ENCODE measurements at places on chromosomes 5 and 9.

GRCh38 chr5:73895471-73895870 is 269.5 kb downstream of the ARHGEF28 start:
- no peak for DNase-seq

DNA sequence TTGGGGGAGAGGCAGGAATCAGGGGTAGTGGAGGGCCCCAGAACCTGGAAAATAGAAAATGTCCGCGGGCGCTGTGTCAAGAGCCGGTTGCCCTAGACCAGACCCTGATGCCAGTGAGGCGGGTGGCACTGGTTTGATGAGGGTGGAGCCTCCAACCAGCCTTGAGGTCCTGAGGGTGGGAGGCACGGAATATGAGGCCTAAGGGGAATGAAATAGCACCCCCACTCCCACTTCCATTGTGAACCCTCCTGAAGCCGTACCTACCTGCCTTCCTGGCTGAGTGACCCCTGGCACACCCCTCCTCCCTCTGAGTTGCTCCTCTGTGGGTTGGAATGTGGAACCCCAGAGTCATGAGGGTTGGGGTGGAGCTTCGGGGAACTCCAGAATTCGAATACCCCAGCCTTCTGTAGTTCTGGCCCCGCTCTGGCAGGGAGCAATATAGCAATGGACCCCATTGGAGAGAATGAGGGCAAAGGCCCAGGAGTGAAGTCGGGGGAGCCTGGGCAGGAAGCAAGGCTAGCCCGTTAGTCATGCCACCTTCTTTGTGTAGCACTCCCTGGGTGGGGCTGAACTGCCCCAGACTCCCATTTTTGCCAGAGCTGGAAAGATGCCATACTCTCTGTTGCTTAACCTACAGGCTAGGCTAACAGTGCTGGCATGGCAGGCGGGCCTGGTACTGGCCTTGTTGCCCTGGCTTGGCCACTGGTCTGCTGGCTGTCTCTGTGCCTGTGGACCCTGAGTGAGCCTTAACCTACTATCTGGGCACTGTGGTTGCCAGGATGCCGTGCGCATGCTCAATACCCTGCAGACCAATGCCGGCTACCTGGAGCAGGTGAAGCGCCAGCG is 1.0 kb downstream of the FPGS start:
- DNase-seq, result peak; percentile 33

GRCh38 chr5:178340187-178340586 is 107.6 kb upstream of the PHYKPL start:
- no peak for DNase-seq

- DNase-seq, result no peak
Observed at GRCh38 chr5:169148138-169148740, 152.7 kb downstream of the SLIT3 start.

- DNase-seq, result no peak
Observed at GRCh38 chr9:124487260-124488182, 19.7 kb downstream of the NR5A1 start.

DNA sequence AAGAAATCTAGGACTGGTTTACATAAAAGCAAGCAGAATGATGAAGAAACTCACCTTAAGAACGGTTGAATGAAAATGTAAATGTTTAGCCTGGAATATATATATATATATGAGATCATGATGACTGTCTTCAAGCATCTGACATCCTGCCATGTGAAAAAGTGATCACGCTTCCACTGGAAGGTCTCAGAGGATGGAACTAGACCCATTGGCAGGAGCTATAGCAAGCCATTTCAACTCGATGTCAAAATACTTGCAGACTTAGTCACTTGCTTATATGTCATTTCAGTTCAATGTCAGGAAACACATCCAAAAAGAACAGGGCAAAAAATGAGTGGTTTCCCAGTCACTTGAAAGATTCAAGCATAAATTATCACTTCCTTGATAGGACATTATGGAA is 22.2 kb upstream of the TMEM161B start:
- DNase-seq, result no peak

GRCh38 chr9:122819791-122820489 is 8.4 kb downstream of the PDCL start:
- DNase-seq, result no peak

DNA sequence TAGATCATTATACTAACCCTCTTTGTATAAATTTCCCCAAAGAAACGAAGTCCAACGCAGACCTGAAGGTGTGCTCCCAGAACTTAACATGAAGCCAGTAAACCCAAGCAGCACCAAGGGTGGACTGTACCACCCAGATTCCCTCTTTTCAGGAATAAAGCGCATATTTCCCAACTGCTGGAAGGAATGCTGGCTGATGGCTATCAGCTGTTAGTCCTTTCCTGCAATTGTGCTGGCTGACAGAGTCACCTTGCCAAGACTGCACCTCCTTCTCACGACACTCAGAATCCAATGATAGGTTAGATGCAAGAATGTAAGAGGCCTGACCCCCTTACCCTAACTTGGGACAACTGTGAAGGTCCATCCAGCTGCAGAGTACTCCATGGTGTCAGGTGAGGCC is 93.9 kb downstream of the MAPKAP1 start:
- DNase-seq, result no peak

GRCh38 chr5:173592050-173592669 is 24.3 kb downstream of the BOD1 start:
- DNase-seq, result no peak

- no peak for DNase-seq
Observed at GRCh38 chr5:6705088-6705487, 8.1 kb upstream of the TENT4A start.

GRCh38 chr9:138016406-138017187 is 139.0 kb downstream of the CACNA1B start:
- no peak for DNase-seq
